Stimulated activated CD4-positive, alpha-beta T cell treated with anti-CD3 and anti-CD28 coated beads, Interleukin-12 subunit alpha, Interleukin-12 subunit beta, amount 100 ng/mL, for 24 hours (primary cell): ENCODE measurements at places on chromosomes 12 and 14.
A peak's percentile ranks its signal among the peaks of the same experiment; 100 is the strongest.

- no peak for DNase-seq
Observed at GRCh38 chr12:5685935-5686334, 254.0 kb downstream of the NTF3 start.

DNA sequence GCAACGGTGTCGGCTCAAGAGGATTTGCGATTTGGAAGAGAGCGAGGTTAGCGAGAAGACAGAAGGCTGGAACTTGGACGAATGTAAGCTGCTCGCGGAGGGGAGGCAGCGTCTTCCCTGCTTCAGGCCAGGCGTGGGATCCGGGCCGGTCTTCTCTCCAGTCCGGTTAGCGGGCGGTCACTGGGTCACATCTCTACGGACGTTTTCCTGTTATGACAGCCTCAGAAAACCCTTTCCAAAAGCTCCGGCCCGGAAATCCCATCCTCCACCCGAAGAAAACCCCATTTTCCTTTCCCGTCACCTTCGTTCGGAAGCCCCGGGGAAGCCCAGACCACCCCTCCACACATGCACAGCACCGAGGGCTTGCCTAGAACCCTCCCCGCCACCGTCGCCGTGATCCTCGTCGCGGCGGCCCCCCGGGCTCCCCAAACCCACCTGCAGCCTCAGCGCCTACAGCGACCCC is 268 bp downstream of the NDUFB1 start:
- DNase-seq, result no peak

GRCh38 chr12:127809275-127809674 is 457.7 kb upstream of the TMEM132C start:
- no peak for DNase-seq

- DNase-seq, result no peak
Observed at GRCh38 chr12:71166862-71167496, 9.2 kb upstream of the TSPAN8 start.

- DNase-seq, result no peak
Observed at GRCh38 chr12:117100251-117100650, 1.0 kb upstream of the TESC start.

DNA sequence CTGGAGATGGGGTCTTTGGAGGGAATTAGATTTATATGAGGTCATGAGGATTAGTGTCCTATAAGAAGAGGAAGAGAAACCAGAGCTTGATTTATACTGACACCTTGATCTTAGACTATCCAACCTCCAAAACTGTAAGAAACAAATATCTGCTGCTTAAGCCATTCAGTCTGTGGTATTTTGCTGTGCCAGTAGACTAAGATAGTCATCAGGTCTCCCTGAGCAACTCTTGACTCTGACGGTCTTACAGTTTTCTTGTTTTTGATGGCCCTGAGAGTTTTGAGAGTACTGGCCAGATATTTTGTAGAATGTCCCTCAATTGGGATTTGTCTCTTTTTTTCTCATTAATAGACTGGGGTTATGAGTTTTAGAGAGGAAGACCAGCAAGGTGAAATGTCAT is 51.7 kb downstream of the TSHR start:
- DNase-seq, result no peak

DNA sequence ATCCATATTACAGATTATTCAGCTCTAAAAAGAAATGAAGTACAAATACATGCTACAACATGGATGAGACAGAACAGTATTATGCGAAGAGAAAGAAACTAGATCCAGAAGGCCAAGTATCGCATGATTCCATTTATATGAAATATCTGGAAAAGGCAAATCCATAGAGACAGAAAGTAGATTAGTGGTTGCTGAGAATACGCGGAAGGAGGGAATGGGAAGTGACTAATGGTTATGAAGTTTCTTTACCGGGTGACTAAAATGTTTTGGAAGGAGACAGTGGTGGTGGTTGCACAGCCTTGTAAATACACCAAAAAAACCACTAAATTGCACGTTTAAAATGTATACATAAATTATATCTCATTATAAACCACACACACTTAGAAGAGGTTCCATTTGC is 12.5 kb downstream of the PRDM4 start:
- no peak for DNase-seq

- no peak for DNase-seq
Observed at GRCh38 chr12:106127338-106128126, 11.2 kb downstream of the NUAK1 start.

GRCh38 chr14:66359500-66359899 is 126.7 kb upstream of the CCDC196 start:
- DNase-seq, result no peak

DNA sequence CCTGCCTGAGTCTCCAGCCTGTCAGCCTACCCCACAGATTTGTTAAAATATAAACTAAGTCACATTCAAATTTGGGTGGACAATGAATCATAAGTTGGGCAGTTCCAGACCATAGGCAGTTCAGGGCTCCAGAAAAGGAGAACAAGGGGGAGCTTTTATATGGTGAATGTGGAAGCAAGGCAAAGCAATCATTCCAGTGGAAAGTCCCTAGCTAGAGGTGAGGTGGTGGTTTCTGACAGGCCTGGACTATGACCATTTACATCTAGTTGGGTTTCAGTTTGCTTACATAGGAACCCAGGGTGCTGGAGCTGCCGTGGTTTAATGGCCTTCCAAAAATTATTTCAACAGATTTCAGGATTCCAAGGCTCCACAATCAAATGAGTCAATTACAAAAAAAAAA is 207.3 kb downstream of the AEBP2 start:
- DNase-seq, result no peak

- DNase-seq, result no peak
Observed at GRCh38 chr12:102478405-102479098, 1.8 kb downstream of the IGF1 start.

GRCh38 chr12:81617915-81618314 is 141.2 kb downstream of the PPFIA2 start:
- no peak for DNase-seq

GRCh38 chr14:95663226-95663797 is 22.9 kb upstream of the TCL1B start:
- no peak for DNase-seq

- peak; percentile 0 for DNase-seq
Observed at GRCh38 chr14:51095854-51096823, 1.2 kb upstream of the TRIM9 start.

DNA sequence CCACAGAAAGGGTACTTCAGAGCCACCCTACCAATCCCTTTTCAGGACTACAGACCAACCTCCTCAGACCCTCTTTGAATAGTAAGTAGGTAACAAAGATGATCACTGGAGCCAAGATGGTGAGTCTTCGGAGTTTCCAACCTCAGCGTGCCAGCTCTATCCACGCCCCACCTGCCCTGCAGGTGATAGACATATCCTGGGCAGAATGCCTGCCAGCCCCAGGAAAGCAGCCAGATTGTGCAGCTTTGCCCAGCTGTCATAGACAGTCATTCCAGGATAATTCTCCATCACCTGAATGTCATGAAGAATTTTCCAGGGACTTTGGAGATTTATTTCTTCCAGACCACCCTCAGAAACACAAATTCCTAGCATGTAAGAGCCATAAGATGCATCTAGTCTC is 434.4 kb downstream of the RGS6 start:
- no peak for DNase-seq

DNA sequence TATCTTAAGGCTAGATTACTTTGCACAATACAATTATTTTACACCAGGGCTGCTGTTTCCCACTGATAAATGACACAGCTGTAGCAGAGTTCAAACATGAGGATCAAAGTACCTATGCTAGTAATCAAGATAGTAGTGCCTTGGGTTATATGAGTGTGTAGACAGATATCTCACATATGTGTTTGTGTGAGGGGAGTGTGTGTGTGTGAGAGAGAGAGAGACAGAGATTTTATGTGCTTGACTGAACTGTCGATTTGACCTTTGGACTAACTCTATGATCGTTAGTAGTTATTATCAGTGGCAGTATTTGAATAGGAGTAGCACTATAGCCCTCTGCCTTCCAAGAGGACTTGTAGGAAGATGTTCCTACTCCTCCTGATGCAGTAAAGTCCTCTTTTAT is 15.5 kb downstream of the PLEKHA5 start:
- DNase-seq, result no peak

- DNase-seq, result no peak
Observed at GRCh38 chr12:122021193-122021821, 377 bp upstream of the BCL7A start.

DNA sequence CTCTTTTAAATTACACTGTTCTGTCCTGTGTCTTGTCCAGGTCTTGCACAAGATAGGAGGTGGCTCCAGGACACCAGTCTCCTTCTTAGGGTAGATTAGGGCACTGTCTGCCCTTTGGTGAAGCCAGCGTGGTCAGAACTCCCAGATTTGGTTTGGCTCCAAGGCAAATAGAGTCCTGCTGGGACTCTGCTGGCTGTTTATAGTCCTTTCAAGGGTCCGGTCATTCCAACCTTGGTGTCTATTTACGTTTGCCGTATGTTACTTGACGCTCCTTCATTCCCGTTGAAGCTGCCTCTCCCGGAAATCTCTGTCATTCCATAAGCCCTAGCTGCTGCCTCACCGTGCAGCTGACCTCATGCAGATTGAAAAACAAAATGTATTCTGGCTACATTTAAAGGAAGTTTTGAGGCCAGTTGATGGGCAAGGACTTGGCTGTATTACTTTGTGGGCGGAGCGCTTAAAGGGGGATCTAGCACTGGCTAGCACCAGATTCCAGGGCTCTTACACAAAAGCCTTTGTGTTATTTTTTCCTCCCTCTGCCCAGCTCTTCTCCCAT is 180.6 kb downstream of the AKAP6 start:
- no peak for DNase-seq

GRCh38 chr14:69493038-69493437 is 8.5 kb downstream of the PLEKHD1 start:
- no peak for DNase-seq

DNA sequence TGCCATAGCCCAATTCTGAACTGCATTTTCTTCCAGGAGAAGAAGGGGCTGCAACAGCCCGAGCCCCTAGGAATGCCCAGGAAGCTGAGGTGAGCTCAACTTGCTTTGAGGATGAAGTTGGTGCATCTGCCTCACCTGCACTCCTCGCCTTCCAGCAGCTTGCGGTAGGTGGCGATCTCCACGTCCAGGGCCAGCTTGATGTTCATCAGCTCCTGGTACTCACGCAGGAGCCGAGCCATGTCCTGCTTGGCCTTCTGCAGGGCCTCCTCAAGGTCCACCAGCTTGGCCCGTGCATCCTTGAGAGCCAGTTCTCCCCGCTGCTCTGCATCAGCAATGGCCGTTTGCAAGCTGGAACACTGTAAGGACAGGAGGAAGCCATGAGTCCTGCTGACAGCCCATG is 6.0 kb downstream of the KRT75 start:
- no peak for DNase-seq

DNA sequence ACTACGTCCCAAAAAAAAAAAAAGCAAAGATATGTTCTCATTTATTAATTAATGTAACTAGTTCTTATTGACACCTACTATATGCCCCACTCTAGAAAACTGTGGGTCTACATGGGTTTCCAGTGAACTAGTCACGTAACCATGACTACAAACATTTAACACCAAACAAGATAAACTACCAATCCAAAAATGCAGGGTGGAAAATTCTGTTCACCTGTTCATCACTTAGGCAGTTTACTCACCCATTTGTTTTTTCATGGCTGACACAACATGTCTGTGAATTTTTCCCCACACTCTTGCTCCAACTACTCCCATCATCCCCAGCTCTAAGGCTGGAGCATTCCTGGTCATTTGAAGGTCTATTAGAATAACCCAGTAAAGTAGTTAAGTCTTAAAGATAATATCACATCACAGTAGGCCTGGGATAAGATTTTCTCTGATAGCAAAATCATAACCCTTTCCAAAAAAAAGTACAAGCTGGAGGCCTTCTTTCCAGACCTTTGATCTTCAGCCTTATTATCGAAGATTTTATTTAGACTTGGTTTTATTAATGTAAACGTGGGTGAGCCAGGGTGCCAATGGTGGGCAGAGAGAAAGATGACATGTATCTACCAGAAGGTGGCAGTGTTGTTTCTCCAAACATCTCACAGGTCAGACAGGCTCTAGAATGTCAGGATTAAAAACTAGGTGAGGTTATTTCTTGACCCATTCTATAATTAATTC is 61.6 kb upstream of the DAAM1 start:
- no peak for DNase-seq

DNA sequence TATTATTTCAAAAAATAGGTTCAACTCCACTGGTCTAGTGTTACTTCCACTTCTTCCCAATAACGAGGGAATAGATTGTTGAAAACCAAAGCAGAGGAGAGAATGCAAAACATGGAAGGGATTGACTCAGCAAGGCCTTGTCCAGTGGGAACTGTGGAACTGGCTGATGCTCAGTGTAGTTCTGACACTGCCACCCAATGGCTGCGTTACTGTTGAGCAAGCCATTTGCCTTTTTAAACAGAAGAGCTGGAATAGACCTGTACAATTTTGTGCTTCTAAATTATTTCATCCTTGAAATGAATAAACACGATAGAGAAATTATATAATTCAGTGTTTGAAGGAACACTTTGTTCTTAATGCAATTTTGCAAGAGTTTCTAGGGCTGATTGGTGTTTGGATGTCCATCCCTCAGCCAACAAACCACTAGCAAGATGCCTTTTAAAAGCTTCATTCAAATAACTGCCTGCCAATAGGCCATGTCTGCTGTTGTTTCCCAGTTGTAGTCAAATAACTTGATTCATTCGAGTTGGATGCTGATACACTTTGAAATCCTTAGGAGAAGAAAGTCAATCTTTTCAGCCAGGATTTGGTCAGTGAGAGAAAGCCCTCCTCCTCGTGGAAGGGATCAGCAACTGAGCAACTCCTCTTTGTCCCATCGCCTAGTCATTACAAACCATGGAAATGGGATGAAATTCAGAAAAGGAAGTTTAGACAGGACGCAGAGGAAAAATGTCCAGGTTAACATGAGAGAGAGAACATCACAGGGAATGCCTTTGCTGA is 7.3 kb upstream of the MGP start:
- no peak for DNase-seq

GRCh38 chr14:60274448-60274847 is 25.4 kb downstream of the PPM1A start:
- no peak for DNase-seq

DNA sequence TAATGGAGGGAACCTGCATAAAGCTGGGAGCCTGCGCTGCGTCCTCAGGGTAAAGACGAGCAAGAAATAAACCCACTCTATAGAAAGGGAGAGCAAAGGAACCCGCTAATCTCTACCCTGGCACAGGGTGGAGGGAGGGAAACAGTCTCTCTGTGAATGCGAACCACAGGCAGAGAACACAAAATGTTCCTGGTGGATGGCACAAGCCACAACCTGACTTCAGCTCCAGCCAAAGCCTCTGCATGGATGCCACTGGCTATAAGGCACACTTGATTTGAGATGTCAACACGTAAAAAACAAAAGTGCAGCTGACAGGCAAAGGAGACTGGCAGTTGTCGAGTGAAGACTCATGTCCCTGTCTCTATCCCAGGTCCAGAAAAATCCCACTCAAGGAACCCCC is 32.4 kb downstream of the CHGA start:
- DNase-seq, result no peak

DNA sequence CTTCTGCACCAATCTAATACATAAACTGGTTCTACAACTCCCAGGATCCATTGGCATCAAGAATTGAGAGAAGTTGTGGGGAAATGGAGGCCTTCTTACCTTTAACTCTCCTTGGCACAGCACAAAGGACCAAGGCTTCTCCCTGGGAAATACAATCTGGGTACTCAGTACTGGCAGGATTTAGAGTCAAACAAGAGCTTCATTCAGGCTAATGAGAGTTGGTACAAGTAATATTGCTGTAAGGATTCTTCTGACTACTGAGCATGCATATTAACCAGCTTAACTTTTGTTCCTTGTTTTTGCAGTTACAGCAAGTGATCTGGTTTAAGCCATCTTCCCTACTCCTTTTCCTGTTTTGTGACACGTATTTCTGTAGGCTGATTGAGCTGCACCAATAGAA is 76.2 kb upstream of the FERMT2 start:
- DNase-seq, result no peak

GRCh38 chr14:31405599-31406232 is 14.6 kb downstream of the HEATR5A start:
- no peak for DNase-seq

GRCh38 chr12:114371250-114371649 is 34.7 kb downstream of the TBX5 start:
- DNase-seq, result no peak
